Activated CD4-positive, alpha-beta memory T cell treated with anti-CD3 and anti-CD28 coated beads for 36 hours (primary cell): ENCODE measurements at places on chromosomes 4 and X. TPM values are rescaled to one million over a fixed set of nuclear protein-coding genes. Genes with fewer than 3 reads are reported as not detected.
A peak's percentile ranks its signal among the peaks of the same experiment; 100 is the strongest.

The IL13RA1 gene
- 1.9 TPM for total RNA-seq

The SLC39A8 gene
- 64.6 TPM for total RNA-seq

The ETDA gene
- not detected for total RNA-seq

The MTTP gene
- total RNA-seq = not detected

The RRH gene
- total RNA-seq = 0.14 TPM

The CXCL13 gene
- total RNA-seq = 3.0 TPM

The TMEM164 gene
- total RNA-seq = 10.1 TPM

The ZNF141 gene
- total RNA-seq = 22.4 TPM

The MRPL1 gene
- total RNA-seq = 46.2 TPM

The AMBN gene
- not detected for total RNA-seq

The SLC26A1 gene
- total RNA-seq = not detected

The TEC gene
- total RNA-seq = 1.8 TPM

DNA sequence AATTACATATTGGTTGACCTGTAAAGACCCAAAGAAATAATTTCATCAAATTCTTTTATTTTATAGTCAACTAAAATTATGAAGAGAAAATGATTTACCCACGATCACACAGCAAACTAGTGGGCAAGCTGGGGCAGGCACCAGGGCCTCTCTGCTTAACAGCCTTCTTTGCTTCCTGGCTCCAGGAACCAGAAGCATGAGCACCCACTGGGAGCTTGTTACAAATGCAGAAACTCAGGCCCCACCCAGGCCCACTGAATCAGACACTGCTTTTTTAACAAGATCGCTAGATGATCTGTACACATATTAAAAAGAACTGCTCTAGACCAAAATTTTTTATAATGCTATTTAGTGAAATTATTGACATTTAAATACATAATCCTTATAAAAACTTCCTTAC lies 95.0 kb downstream of the GEMIN8 start:
- no peak for DNase-seq

GRCh38 chrX:2965965-2966364 lies 36.8 kb upstream of the ARSD start:
- peak; percentile 31 for DNase-seq

GRCh38 chrX:102950908-102951866 lies 14.1 kb downstream of the RAB40AL start:
- DNase-seq = peak; percentile 60

GRCh38 chrX:41526271-41526670 lies 79.1 kb downstream of the NYX start:
- no peak for DNase-seq

DNA sequence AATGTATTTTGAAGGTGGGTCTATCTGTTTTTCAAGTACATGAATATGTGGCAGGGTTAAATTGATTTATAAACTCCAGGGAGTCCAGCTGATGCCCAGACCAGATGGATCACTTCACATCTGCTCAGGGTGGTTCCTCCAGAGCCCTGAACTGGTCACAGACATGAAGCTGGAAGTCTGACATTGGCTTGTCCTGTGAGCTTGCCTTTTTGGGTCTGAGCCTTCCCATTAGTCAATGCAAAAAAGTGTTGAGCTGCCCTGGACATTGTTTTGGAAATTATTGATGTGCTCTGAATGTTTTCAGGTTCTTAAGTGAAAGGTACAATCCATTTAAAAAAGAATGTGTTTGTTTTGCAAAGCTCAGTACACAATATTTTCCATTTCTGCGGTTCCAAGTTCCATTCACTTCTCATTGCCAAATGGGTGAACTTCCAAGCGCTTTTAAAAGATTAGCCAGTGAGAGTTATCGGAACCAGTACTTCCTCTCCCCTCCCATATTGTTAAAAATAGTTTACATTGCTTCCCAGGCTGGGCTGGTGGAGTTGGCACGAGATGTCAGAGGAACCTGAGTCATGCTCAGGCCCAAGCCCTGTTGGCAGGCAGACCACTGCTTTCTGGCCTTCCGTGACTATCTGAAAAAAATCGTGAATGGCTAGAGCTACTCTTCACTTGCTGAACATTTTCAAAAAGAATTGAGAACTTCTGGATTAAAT lies 52.1 kb downstream of the PDGFRA start:
- DNase-seq = no peak

- DNase-seq = peak; percentile 10
Observed at GRCh38 chrX:17441965-17442364, 67.0 kb downstream of the NHS start.

- no peak for DNase-seq
Observed at GRCh38 chrX:3990569-3990968, 277.1 kb upstream of the PRKX start.

DNA sequence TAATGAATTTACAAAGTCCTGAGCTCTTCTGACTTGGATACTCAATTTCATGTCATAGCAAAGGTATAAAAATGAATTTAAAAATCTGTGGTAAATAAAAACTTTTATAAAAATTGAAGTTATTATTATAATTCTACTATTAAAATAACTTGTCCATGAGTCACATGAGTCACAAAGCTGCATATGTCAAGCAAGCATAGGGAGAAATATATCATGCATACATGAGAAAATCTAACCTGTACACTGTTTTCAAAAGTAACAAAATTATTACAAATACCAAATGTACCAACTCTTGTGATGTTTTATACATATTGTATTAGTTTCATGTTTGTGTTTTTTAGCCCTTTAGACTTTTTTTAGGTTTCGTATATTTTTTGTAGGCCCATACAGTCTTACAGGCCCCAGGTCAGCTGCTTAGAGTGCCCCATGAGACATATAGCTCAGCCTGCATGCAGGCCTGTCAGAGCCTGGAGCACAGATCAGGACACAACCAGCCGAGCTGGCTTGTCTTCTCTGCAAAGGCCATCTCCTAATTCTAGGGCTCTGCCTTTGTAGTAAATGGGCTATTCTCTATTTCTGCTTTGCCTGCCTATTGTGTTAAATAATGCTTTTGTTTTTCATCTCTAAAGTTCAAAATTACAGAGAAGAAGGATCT lies 818.7 kb upstream of the TENM3 start:
- DNase-seq = no peak

DNA sequence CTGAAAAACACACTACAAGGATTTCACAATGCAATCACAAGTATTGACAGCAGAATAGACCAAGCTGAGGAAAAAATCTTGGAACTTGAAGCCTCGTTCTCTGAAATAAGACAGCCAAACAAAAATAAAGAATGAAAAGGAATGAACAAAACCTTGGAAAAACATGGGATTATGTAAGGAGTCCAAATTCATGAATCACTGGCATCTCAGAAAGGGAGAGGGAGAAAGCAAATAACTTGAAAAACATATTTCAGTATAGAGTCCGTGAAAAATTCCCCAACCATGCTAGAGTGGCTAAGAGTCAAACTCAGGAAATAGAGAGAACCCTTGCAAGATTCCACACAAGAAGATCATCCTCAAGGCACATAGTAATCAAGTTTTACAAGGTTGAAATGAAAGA lies 178.5 kb upstream of the CTSO start:
- no peak for DNase-seq

- no peak for DNase-seq
Observed at GRCh38 chrX:51837921-51838320, 55.5 kb upstream of the MAGED1 start.

- DNase-seq = no peak
Observed at GRCh38 chrX:106903856-106904528, 851 bp upstream of the RIPPLY1 start.

DNA sequence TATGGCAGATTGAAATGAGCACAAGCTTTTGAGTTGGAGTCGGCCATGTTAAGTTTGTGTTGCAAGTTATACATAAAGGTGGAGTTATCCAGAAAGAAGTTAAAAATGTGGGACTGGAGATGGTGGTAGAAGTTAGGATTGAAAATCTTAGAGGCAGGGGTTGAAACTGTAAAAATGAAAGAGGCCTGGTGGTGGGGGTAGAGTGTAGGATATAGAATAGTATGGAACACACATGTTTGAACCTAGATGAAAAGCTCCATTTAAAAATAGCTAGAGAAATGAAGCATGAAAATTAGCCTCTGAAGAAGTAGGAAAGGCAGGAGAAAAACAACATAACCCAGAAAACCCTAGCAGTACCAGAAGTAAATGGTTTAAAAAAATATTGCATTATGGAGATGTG lies 131.8 kb upstream of the ENPEP start:
- no peak for DNase-seq

DNA sequence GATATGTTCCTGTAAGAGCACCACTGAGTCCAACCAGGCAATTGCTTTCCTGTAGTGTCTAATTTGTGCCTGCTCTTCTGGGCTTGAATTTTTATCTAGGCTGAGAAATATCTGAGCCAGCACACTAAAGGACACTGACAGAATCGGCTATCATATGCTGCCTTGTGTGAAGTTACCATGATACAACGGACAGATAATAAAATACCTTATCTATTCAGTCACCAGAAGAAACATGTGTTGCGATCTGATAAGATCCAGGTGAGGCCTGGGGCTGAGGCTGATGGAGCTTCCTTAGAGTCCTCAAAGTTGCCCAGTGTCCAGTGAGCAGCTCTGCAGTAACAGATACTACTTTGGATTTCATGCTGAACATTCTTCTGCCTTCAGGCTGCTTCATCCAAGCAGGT lies 111.8 kb downstream of the ZNF518B start:
- DNase-seq = no peak

DNA sequence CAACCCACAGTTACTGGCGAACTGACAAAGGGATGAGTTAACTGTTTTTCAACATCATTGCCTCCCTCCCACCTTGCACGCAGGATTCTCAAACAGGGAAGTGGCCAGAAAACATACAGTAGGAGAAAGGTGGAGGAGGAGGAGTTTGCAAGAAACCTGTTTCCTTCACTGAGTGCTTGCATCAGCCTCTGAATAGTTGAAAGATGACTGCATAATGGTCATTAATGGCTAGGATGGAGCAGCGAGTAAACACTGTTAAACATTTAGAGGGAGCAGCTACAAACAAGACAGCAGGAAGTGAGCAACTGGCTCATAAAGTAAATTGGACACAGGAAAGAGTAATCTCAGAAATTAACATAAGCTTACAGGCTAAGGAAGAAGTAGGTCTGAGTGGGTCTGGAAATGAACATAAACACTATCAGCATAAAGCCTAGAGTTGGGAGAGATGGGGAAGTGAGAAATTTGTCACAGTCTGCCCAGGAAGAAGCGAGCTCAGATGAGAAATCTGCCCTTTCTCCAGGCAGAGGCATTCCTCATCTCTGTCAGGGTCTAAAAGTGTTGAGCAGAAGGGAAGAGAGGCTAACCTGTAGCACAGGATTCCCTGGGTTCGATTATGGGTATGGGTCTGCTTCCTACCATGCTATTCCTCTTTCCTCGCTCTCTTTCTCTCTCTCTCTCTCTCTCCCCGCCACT lies 38.6 kb downstream of the TRPC5OS start:
- DNase-seq = no peak

- DNase-seq = no peak
Observed at GRCh38 chr4:180688480-180688879, 1554.7 kb upstream of the TENM3 start.

DNA sequence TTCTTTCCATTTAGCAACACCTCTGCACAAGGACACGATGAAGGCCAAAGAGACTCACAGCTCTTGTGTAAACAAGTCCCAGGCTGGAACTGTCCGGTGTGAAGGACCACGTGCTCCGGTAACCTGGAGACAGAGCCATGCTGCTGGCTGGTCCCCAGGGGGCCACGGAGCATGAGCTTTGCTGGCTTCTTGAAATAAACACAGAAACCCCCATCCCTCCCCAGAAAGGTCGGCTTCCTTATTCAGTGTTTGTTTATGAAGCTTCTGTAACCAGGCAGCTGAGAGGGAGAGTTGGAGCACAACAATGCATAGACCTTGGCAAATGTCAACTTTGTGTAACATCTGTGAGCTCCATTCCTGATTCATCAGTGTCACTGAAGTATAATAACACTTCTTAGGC lies 109.4 kb downstream of the GPR143 start:
- DNase-seq = no peak

DNA sequence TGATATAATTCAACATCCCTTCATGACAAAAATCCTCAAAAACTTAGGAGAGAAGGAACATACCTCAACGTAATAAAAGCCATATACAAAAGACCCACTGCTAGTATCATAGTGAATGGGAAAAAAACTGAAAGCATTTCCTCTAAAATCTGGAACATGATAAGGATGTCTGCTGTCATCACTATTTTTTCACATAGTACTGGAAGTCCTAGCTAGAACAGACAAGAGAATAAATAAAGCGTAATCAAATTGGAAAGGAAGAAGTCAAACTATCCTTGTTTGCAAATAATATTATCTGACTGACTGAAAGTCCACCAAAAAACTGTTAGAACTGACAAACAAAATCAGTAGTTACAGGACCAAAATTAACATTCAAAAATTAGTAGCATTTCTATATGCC lies 985.4 kb upstream of the AGA start:
- DNase-seq = no peak

DNA sequence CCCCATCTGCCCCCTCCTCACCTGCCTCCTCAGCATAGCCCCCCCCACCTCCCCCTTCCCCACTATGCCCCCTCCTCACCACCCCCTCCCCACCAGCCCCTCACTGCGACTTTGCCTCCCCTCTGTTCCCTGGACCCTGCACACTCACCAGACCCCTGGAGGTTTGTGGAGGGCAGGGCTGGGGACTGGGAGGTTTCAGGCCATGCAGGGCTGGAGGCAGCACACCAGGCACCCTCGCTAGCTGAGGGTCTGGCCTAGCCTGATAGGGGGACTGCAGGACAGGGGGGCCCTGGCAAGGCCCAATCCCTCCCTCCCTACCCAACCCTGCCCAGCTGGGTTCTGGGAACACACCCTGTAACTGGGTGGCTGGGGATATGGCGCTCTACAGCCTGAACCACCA lies 28.0 kb downstream of the TACC3 start:
- DNase-seq = no peak

- peak; percentile 15 for DNase-seq
Observed at GRCh38 chr4:75512386-75513211, 1.6 kb downstream of the RCHY1 start.
